ENCODE measurements at places on chromosomes 1 and 21. TPM values are rescaled to one million over a fixed set of nuclear protein-coding genes. Genes with fewer than 3 reads are reported as not detected.

Gene SYPL2
- polyA plus RNA-seq = not detected

Gene PGLYRP3
- not detected for polyA plus RNA-seq

Gene SLC1A7
- polyA plus RNA-seq = not detected

Gene SPATA17
- 6.0 TPM for polyA plus RNA-seq

Gene F3
- polyA plus RNA-seq = not detected

Gene LRRIQ3
- not detected for polyA plus RNA-seq

Gene CD1D
- polyA plus RNA-seq = 0.28 TPM

Gene SLAMF6
- not detected for polyA plus RNA-seq

Gene PKLR
- polyA plus RNA-seq = not detected

Gene TMEM269
- polyA plus RNA-seq = 1.1 TPM

Gene CDK11A
- polyA plus RNA-seq = 19.3 TPM

Gene OPTC
- not detected for polyA plus RNA-seq

Gene SPTA1
- not detected for polyA plus RNA-seq

Gene PPIAL4G
- polyA plus RNA-seq = not detected
